ENCODE measurements at places on chromosomes 1 and 21. TPM values are rescaled to one million over a fixed set of nuclear protein-coding genes. Genes with fewer than 3 reads are reported as not detected.

- H3K36me3 ChIP-seq: no peaks in the 10 kb centered on the region
- H3K4me3 ChIP-seq: no peak overlapping the region
- H3K27me3 ChIP-seq: no peaks in the 10 kb centered on the region
- DNase-seq: no peak
These were observed 489.1 kb upstream of the CAMK1G start for GRCh38 chr1:209094384-209094783.

DNA sequence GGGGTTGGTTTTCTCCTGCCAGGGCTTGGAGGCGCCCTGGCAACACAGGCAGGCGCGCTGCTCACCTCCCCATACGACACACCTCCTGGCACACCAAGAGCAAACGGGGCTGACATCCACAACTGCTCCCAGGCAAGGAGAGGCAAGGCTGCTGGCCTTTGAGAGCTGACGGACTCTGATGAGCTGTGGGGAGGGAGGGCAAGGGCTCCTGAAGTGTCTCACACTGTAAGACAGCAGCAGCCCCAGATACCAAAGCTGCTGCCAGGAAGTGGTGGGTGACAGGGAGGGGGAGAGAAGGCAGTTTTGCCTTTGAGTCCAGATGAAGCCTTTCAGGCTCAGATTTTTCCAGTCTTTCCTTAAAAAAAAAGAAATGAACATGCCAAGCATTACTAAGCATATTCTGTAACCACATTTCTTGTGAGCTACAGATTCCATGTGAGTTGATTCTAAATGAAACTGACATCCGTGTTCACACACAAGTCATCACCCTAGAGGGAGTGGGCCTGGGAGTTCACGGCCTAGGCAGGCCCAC is 24.3 kb downstream of the PGBD5 start:
- H3K27me3 ChIP-seq: no peaks in the 10 kb centered on the region
- H3K4me1 ChIP-seq: no peaks in the 10 kb centered on the region
- no peak for DNase-seq
- no peak overlapping the region for H3K27ac ChIP-seq

C1orf185 gene
- polyA plus RNA-seq: not detected

SGIP1 gene
- 7.5 TPM for polyA plus RNA-seq

CFAP126 gene
- polyA plus RNA-seq: not detected

SPRR2G gene
- polyA plus RNA-seq: not detected

All from heart right ventricle (tissue), 16 donors.